GM12864 (cell line): ENCODE measurements at places on chromosomes 2 and 18.

DNA sequence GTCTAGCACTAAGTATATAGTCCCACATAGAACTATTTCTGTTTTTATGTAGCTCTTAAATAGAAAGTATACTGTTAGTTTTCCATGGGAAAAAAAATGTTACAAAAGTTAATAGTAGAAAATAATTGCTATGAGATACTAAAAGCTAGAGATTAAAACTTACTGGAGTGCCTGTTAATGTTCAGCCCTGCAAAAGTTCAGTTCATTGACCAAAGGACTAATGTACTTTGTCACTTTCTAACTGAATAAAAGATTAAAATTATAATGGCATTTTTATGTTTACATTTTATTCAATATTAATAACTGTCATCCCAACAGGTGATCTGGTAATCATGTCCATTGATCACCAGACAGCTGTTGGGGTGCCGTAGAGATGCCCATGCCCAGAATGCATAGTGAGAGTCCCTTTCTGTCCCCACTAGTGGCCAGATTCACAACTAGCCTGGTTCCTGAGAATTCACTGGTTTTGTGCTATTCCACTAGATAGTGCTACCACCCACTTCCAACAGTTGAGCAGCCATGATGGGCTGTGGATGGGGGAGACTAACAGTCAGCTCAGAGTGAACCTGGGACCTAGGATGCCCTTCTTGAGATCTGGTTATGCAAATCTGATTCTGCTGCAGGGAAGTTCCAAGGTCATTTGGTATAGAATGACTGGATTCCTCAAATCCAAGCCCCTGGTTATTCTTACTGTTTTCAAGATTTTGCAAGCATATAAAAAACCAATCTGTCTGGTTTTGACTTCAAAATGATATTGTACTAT is 57.8 kb downstream of the AFTPH start:
- peak; percentile 26 for DNase-seq

GRCh38 chr2:235725016-235725489 is 231.2 kb downstream of the AGAP1 start:
- DNase-seq = no peak

DNA sequence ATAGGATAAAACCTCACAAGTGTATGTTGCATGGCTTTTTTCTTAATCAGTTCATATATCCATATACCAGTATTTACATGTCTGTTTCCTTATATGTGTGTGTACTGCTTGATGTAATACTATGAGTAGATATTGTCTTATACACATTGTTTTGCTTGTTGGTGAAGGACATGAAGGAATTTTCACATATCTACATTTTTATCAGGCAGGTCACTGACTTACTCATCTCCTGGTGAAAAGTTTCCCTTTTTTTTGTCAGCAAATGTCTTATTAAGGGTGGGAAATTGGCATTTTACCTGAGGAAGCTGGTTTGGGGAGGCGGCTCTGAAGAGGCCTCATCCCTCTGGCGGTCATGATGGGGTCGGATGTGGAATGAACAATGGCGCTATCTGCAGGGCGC is 61.4 kb upstream of the LYPD1 start:
- no peak for DNase-seq

- DNase-seq = no peak
Measured at GRCh38 chr2:63544017-63544627, 44.2 kb downstream of the WDPCP start.

DNA sequence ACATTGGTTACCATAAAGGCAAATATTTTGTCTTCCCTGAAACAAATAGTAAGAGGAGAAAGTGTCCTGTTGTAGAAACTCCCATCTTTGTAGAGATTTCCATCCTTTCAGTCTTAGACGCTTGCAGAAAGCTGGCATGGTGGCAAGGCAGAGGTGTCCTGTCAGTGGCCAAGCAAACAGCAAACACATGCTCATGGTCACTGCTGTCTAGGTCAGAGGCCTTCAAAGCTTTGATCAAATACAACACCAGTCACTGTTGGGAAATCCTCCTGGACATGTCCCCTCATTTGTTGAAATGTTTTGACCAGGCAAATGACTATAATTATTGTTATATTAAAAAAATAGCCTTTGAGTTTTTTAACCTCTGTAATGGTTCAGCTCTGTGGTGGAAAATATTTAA is 55.1 kb downstream of the LTBP1 start:
- DNase-seq = no peak
